ENCODE measurements at places on chromosomes 5 and 9.

GRCh38 chr5:53303105-53303504 is 177.3 kb upstream of the FST start:
- no peak for DNase-seq

DNA sequence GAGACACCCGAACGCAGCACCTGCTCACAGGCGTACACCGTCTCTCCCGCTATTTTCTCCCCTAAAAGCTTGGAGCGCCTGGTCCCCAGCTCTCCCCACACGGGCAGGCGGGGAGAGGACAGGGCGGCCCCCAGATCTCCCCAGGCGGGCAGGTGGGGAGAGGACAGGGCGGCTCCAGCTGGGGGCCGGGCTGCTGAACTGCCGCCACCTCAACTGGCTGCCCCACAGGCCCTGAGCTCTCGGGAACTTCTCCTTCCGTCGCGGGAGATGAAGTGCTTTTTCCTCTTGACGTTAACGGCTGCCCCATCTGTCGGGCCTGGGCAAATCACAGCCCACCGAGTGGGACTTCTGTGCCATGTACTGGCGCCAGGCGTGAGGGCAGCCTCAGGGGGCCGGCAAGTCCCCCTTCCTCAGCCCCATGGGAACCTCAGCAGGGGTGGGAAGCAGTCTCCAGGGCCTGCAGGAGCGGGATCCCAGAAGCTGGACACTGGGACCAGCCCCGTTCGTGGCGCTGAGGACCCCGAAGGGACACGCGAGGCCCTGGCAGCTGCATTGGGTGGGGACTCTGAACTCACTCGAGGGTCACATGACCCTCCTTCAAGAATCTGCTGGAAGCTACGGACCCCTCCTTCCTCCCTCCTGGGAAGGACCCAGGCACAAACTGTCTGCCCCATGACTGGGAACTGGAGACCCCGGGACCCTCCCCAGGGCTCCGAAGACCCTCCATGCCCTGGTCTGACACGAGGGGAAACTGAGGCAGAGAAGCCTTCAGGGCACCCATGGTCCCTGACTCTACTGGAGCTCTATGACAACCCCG is 5.7 kb upstream of the EGFL7 start:
- no peak for DNase-seq

DNA sequence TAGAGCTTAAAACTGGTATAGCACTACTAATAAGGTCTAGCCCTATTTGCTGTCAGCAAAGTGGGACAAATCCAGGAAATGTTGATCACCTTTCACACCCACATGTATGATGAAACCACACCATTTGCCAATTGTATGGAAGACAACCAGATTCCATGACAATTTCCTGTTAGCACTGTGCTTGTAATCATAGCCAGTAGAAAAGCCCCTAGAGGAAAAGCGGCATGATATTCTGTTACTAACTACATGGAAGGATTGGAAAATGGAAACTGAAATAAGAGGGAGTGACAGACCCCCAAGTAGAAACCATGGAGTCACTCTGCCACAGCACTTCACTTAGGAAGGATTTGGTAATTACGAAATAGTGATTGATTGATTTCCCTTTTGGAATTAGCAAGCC is 923 bp downstream of the SPATA6L start:
- DNase-seq = no peak

- DNase-seq = no peak
Measured at GRCh38 chr5:180379355-180380070, 26.4 kb upstream of the GFPT2 start.

DNA sequence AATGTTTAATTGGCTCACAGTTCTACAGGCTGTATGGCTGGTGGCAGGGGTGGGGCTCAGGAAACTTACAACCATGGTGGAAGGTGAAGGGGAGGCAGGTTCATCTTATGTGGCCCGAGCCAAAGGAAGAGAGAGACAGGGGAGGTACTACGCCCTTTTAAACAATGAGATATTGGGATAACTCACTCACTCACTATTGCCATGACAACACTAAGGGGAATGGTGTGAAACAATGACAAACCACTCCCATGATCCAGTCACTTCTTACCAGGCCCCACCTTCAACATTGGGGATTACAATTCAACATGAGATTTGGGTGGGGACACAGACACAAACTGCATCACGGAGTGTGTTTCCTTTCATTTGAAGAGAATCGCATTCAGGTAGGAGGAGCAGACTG is 220.9 kb downstream of the GADD45G start:
- DNase-seq = no peak

DNA sequence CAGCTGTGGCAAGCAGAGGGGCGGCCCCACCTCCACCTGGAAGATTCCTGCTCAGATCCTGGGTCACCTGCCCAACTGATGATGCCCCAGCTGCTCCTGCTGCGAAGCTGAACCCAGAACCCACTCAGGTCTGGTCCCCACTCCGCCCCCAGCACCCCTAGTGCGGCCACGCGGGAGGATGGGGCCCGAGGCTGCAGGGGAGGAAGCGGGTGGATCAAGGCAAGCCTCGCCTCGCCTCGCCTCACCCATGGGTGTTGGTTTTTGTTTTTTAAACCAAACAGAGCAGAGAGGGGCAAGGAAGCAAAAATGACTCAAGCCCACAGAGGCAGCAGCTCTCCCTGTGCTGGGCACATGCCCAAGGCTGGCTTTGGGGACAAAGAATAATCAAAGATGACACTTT is 23.2 kb downstream of the ABO start:
- DNase-seq = no peak

DNA sequence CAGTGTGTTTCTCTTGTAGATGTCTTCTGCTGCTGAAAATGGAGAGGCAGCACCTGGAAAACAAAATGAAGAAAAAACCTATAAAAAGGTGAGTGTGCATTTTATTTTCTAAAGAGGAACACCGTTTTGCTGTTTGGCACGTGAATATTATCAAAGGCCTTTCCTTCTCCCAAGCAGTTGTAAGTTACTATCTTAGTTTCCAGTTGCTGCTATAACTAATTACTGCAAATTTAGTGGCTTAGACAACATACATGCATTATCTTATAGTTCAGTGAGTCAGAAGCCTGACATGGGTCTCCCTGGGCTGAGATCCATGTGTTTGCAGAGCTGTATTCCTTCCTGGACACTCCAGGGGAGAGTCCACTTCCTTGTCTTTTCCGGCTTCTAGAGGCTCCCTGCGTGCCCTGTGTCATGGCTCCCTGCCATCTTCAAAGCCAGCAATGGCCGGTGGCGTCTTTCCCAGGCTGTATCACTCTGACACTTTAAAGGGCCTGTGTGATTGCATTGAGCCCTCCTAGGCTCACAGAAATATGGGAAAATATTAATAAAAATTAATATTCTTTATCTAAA is 117.6 kb downstream of the PIP5K1B start:
- no peak for DNase-seq

DNA sequence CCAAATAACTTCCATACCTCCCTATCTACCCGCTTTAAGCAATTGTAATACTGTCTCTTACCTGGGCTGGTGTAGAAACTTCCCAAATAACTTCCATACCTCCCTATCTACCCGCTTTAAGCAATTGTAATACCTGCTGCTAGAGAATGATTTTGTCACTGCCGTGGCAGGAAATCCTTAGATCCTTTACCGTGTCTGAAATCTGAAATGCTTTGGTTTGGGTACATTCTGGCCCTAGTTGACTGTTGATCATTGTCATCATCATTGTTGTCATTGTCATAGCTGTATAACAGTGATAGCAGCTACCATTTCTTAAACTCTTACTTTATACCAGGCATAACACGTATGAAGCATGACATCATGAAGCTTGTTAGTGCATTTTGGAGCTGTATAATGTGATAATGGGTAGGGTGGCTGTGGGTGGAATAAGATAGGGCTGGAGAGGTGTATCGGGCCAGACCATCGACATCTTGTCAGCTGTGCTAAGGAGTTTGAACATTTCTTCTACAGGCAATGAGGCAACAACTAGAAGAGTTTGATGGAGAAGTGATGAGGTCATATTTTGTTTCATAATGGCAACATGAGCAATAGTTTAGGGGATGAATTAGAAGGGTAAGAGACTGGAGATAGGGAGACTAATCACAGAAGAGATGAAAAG is 15.7 kb downstream of the PIP5K1B start:
- no peak for DNase-seq

DNA sequence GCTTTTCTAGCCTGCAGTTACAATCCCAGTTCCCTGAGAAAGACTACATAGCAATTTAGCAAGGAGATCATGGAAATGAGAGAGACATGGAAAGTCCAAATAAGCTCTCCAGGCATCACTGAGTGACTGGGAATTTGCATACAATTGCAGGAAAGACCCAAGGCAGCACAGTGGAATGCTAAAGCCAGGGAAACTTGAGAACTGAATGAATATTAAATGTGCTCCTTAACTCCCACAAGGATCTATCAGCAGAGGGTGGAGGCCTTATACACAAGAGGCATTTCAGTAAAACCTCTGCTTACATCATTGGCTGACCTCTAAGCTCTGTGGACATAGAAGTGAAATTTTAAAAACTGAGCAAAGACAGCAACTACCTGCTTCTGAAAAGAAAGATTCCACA is 355.6 kb upstream of the DAB2 start:
- DNase-seq = no peak

DNA sequence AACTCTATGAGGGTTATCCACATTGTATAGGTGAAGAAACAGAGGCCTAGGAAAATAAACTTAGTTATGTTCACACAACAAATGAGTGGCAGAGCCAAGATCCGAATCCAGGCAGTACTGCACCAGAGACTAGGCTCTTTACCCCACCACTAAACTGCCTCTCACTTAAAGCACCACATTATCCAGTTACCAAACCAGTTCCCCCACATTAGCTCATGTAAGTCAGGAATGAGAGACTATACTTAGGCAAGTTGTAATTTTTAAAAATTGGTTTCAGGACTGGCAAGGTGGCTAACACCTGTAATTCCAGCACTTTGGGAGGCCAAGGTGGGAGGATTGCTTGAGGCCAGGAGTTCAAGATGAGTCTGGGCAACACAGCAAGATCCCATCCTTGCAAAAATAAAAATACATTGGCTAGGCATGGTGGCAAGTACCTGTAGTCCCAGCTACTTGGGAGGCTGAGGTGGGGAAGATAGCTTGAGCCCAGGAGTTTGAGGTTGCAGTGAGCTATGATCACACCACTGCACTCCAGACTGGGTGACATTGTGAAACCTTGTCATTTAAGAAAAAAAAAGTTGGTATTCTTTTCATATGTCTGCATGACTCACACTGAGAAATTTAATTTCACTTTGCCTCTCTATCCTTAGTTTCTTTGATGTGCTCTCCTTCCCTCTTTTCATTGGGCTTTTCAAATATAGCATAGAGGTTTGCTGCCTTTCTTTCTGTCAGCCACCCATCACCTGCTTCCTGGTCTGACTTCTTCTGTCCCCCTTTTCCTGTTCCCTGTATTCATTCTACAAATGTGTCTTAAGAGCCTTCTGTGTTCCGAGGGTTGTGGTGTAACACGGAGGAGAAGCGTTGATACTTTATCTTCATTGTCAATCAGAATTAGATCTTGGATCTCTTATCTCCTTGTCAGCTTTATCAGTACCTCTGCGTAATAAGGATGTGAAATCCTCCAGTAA is 64.7 kb downstream of the ERMP1 start:
- DNase-seq = no peak

DNA sequence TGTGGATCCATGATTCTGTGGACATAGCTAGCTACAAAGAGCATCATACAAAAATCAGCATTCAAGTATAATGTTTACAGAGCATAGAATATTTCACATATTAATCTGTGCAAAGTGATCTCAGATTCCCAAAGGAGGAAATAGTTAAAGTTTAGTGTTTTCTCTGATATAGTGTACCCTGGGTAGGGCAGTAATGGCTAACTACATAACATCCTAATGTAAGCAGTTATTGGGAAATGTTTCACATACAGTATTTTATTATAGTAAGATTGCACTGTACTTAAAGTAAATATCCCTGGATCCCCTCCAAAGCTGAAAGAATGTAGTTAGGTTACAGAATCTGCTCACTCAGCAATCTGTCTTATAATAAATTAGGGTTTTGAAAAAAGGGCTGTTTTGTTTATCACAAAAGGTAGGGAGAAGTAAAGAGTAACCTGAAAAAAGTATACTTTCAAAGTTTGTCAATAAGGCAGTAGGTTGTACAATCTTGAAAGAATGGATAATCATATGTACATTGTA is 52.5 kb upstream of the SMARCA2 start:
- no peak for DNase-seq
